ENCODE measurements at places on chromosomes 1 and 21. TPM values are rescaled to one million over a fixed set of nuclear protein-coding genes. Genes with fewer than 3 reads are reported as not detected.

DNA sequence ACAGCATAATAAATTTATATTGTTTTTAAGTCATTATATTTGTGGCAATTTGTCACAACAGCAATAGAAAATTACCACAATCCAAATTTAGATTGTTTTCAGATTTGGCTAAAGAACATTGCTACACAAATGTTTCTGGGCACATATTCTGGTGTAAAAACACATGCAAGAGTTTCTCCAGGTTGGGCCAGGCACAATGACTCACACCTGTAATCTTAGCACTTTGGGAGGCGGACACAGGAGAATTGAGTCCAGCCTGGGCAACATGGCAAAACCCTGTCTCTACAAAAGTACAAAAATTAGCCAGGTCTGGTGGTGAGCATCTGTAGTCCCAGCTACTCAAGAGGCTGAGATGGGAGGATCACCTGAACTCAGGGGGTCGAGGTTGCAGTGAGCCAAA, 8.4 kb downstream of the ERO1B start:
- H3K27me3 ChIP-seq = no peaks in the 10 kb centered on the region
- no peak for DNase-seq
- no peak overlapping the region for H3K27ac ChIP-seq
- H3K36me3 ChIP-seq = no peaks in the 10 kb centered on the region

The KCNE2 gene
- not detected for total RNA-seq

GRCh38 chr1:92458146-92458545, 28.6 kb downstream of the GFI1 start:
- H3K27ac ChIP-seq = no peak overlapping the region
- no peaks in the 10 kb centered on the region for H3K36me3 ChIP-seq
- no peak for DNase-seq
- H3K4me1 ChIP-seq = no peaks in the 10 kb centered on the region
- H3K4me3 ChIP-seq = no peak overlapping the region
- no peaks in the 10 kb centered on the region for H3K27me3 ChIP-seq

The MPZ gene
- total RNA-seq = 1.4 TPM

The VPS72 gene
- 21.6 TPM for total RNA-seq

GRCh38 chr1:31182352-31182751, 57.3 kb downstream of the NKAIN1 start:
- H3K36me3 ChIP-seq = no peaks in the 10 kb centered on the region
- no peak overlapping the region for H3K27ac ChIP-seq
- peaks cover 12% of the 10 kb centered on the region for H3K4me1 ChIP-seq
- peak; percentile 64 for DNase-seq

DNA sequence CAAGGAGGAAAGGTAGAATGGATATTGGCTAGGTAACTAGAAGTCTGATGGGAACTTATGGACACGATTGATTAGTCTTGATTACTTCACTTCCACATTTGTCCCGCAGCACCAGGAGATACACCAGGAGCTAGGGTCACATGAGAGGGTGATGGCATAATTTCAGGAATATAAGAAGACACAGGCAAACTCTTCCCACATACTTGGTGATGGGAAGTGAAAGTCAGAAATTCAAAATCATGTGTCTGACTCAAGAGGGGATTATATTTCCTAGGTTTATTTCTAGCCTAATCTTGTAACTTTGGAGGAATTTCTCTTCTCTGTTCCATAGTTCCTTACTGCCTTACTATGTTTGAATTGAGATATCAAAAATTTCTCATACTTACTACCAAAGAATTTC, 185.0 kb downstream of the PBX1 start:
- no peak overlapping the region for H3K27ac ChIP-seq
- H3K4me3 ChIP-seq = no peak overlapping the region
- DNase-seq = no peak
- H3K4me1 ChIP-seq = peaks cover 7% of the 10 kb centered on the region

The RNF220 gene
- total RNA-seq = 71.0 TPM

The OR2T33 gene
- total RNA-seq = not detected

The CCDC181 gene
- not detected for total RNA-seq

The LCE1C gene
- total RNA-seq = not detected

The SYPL2 gene
- total RNA-seq = 0.40 TPM

DNA sequence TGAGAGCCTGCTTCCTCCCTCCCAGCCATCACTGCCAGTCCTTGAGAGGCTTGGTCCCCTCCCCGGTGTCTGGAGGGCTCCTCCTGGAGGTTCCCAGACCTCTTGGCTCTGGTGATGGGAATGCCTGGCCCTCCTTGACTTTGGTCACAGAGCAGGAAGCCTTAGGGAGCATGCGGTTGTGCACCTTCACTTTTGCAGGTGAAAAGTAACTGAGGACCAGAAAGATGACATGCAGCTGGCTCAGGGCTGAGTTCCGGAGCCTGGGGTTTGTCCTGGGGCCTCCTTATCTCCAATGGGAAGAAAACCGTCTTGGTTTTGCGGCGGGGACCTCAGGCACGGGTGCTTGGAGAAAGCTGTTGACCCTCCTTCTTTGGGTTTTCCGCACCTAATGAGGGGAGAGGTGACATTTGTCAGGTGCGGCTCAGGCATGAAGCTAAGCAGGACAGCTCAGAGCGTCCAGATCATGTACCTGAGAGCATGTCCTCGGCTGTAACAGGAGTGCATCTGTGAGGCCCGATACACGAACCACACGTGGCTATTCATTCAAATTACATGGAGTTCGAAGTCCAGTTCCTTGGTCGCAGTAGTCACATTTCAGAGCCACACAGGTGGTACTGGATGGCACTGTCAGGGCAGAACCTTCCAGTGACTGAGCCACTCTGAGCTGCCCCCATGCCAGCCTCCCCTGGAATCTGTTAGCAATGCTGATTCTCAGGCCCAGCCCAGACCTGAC, 608 bp upstream of the MX2 start:
- peak overlapping the region; percentile 17 for H3K4me3 ChIP-seq
- H3K36me3 ChIP-seq = no peaks in the 10 kb centered on the region
- DNase-seq = no peak

GRCh38 chr1:154485106-154485505, 16.9 kb upstream of the TDRD10 start:
- no peaks in the 10 kb centered on the region for H3K4me1 ChIP-seq
- H3K27ac ChIP-seq = no peak overlapping the region
- no peak for DNase-seq
- H3K36me3 ChIP-seq = no peaks in the 10 kb centered on the region

DNA sequence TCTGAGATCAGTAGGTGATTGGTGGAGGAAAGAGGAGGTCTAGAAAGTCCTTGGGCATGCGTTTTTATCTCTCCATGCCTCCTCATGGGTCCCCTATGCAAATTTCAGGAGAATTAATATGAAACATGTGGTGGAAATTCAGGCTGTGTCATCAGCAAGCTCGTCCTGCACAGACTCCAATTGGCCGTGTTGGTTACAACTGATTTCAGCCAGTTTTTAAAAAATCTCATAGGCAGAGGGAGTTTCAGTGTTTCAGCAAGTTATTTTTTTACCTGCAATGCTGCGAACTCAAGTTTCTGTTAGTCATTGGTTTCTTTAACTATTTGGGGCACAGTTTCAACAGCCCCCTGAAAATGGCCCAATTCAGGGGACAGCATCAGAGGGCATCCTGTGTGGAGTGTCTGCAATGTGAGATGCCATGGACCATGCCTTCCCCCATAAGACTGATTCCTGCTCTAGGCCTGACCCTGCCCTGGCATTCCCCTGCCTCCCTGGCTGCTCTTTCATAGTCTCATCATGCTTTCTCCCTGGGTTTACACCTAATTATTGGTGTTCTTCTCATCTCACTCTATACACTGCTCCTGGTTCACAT, 59.9 kb downstream of the C1orf198 start:
- no peak overlapping the region for H3K4me3 ChIP-seq
- no peaks in the 10 kb centered on the region for H3K36me3 ChIP-seq
- H3K27ac ChIP-seq = no peak overlapping the region
- DNase-seq = no peak
- H3K27me3 ChIP-seq = no peaks in the 10 kb centered on the region

- DNase-seq = no peak
- H3K36me3 ChIP-seq = no peaks in the 10 kb centered on the region
- no peaks in the 10 kb centered on the region for H3K27me3 ChIP-seq
- H3K4me1 ChIP-seq = no peaks in the 10 kb centered on the region
Observed at GRCh38 chr1:245026247-245026646, 128.5 kb upstream of the KIF26B start.

Data from transverse colon (tissue), 4 donors.